ENCODE measurements at places on chromosomes 6 and 20.

- DNase-seq: no peak
These were observed 27.6 kb upstream of the RPN2 start for GRCh38 chr20:37151529-37151928.

DNA sequence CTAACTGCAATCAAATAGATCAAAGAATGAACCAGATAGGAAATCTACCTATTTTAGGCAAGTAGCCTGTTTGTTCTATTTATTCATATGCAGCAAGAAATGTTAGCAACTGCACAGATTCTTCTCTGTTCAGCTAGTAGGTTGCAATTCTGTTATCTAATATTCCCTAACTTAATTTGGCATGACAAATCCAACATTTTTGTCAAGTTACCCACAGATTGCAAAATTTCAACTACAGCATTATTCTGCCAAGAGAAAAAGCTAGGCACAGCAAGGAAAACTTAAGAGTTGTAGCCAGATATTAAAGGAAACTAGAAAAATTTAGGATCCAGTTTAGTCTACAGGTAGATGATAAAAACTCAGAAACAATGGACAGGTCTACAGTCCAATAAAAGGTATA is 104.4 kb upstream of the SYNCRIP start:
- no peak for DNase-seq

GRCh38 chr6:31483392-31483791 is 14.6 kb upstream of the MICB start:
- no peak for DNase-seq

DNA sequence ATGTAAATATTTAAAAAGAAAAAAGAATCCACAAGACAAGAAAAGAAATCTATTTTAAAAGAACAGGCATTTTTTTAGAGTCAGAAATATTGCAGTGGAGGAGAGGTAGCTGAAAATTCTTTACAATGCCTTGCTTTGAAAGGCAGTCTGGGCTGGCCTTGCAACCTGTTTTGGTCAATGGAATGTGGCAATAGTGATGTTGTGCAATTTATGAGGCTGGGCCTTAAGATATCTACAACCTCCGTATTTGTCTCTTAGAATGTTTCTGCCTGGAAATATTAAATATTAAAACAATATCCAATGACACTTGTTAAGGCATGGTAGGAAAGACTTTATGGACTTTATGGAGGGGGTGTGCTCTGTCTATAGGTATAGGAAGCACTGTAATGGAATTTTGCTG is 14.8 kb upstream of the SCGN start:
- no peak for DNase-seq

- no peak for DNase-seq
These were observed 108.5 kb downstream of the MAN1A1 start for GRCh38 chr6:119241111-119241465.

- DNase-seq: no peak
These were observed 10.5 kb downstream of the SYNGAP1 start for GRCh38 chr6:33430334-33430733.

DNA sequence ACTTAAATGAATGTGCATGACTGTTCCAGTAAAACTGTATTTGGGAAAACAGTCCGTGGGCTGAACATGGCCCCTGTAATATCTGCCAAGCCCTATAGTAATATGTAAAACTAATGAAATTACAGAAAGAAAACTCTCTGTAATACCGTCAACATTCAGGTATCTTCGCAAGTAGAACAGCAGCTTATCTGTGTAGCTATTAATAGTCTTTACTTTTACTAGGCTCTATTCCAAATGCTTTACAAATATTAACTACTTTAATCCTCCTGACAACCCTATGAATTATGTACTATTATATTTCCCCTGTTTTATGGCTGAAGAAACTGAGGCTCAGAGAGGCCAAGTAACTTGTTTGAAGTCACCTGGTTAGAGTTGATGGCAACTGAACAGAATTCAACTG is 57.1 kb downstream of the DAAM2 start:
- DNase-seq: no peak

- DNase-seq: no peak
These were observed at the start of gene GHRH for GRCh38 chr20:37261714-37262113. GHRH (minus strand) TSS chr20:37261814; CDS start chr20:37256889, 4,925 bp downstream.

- DNase-seq: no peak
These were observed 162.2 kb downstream of the GJA1 start for GRCh38 chr6:121597654-121598053.

GRCh38 chr6:126086560-126086959 is 100.2 kb downstream of the TRMT11 start:
- no peak for DNase-seq

DNA sequence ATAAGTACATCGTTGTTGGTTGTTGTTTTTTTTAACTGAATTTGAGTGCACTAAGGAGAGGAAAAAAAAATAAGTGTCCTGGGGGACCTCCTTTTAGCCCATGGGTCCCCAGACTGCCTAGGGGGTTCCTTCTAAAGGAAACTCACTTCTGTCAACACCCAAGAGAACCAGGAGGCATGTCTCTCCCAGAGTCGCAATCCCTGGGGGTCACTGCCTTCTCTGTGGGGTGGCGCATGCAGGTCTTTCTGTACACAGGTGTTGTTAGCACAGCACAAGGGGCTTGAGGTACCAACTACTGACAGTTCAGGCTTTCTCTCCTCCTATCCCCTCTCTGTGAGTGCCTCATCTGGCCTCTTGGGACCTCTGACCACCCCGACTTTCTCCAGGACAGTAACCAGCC is 7.3 kb upstream of the ARMC2 start:
- DNase-seq: no peak

GRCh38 chr20:62741701-62742491 is 33.3 kb downstream of the NTSR1 start:
- DNase-seq: no peak

DNA sequence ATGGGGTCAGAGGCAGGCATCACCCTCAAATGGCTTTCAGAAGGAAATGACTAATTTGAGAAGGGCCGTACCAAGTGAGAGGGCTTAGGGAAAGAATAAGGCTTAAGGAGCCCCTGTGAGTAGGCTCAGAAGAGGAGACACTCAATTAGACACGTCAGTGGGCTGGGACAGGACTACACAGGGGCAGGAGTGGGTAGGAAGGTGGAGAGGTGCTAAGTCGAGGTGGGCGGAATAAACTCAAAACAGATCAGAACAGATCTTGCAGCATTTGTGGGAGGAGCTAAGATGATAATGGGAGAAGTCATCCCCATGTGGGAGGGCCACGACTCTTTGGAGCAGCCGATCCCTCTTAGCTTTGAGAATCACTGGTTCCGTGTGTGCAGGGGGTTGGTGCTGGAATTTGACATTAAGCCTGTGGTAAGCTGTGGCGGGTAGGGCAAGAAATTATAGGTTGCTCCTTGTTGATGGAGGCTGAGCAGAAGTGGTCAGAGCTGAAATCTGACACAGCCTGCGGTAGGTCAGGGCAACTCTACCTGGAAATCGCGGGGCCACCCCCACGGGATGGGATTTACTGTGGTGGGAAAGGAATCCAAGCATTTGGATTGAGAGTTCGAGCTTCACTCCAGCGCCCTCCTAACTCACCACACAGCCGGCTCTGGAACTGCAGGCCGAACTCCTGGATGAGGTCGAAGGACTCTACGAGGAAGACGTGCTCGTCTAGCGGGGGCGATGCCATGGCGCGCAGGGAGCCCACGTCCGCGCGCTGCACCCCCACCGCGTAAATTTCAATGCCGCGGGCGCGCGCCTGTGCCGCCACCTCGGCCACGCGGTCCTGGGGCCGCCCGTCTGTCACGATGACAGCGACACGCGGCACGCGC is 2.8 kb upstream of the RBPJL start:
- no peak for DNase-seq

DNA sequence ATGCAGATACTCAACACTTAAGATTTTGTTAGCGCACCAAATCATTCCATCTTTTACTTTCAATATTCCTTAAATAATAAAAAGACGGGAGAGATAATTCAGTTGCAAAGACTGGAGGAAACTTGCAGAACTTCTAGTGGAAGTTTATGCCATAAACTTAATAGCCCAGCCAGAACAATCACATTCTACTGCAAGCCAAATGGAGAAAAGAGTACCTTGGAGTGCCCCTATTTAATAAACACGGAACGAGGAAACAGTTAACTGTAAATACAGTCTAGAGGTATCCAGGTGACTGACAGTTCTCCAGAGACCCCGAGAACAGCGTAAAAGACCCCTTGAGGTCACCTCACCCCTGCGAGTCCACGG is 635 bp downstream of the SLC35B3 start:
- DNase-seq: no peak

- no peak for DNase-seq
These were observed 73.3 kb downstream of the OTOR start for GRCh38 chr20:16821211-16822089.

GRCh38 chr6:24779416-24780016 is 4.8 kb downstream of the GMNN start:
- DNase-seq: no peak

Data from stimulated activated CD4-positive, alpha-beta T cell treated with anti-CD3 and anti-CD28 coated beads, Interleukin-12 subunit alpha, Interleukin-12 subunit beta, amount 100 ng/mL, for 24 hours (primary cell).